ENCODE measurements at places on chromosomes 2 and 18. TPM values are rescaled to one million over a fixed set of nuclear protein-coding genes. Genes with fewer than 3 reads are reported as not detected.

Gene AKAIN1
- not detected for total RNA-seq

Gene MAPRE2
- total RNA-seq: 27.4 TPM

Gene CNRIP1
- total RNA-seq: 4.4 TPM

Gene ZSCAN30
- 19.0 TPM for total RNA-seq

Gene ALK
- 0.16 TPM for total RNA-seq

Gene DYNAP
- total RNA-seq: not detected

Gene NT5C1B
- total RNA-seq: not detected

Gene BOK
- total RNA-seq: 64.9 TPM

Gene ICA1L
- 4.9 TPM for total RNA-seq

Gene NAPG
- 33.2 TPM for total RNA-seq

Gene LDLRAD4
- 40.1 TPM for total RNA-seq

Gene ZNF24
- 55.6 TPM for total RNA-seq

Gene CRYBA2
- total RNA-seq: not detected

Gene LIMS3
- total RNA-seq: 3.2 TPM

GRCh38 chr18:45730832-45731575 is 7.0 kb downstream of the SLC14A1 start:
- DNase-seq: peak; percentile 89

- DNase-seq: no peak
These were observed 43.3 kb upstream of the LGALSL start for GRCh38 chr2:64410671-64411070.

- DNase-seq: peak; percentile 35
These were observed 22.2 kb downstream of the GALR1 start for GRCh38 chr18:77271576-77272481.

DNA sequence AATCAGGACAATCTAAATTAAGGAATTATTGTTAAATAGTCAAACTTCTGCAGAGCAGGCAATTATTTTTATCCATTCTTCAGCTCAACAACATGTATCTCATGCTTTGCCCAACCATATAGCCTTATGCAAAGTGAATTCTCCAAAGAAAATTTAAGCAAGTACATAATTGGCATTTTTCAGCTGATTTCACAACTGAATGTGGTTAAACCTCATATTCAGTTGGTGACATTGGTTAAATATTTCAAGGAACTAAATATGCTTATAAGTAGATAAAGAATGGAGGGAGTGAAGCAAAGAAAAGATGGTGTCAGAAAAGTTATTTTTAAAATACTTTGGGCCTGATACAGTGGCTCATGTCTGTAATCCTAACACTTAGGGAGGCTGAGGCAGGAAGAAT is 816.2 kb downstream of the NRXN1 start:
- DNase-seq: peak; percentile 8

DNA sequence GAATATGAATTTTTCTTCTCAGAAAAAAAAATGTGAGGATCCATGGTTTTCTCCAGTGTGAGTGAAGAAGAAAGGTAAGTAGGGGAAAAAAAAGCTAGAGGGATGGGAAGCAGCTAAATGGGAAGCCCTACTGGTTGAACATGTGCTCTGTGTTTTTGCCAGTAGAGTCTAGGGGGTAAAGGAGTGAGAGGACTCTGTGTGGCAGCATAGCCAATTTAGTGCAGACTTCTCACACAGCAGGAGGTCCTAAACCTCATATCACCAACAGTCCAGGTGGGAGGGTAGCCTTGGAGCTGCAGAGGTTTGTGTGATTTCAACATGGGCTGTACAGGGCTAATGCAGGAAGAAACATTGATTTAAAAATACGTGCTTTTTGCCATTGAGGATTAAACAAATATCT is 334.5 kb upstream of the SPHKAP start:
- no peak for DNase-seq

DNA sequence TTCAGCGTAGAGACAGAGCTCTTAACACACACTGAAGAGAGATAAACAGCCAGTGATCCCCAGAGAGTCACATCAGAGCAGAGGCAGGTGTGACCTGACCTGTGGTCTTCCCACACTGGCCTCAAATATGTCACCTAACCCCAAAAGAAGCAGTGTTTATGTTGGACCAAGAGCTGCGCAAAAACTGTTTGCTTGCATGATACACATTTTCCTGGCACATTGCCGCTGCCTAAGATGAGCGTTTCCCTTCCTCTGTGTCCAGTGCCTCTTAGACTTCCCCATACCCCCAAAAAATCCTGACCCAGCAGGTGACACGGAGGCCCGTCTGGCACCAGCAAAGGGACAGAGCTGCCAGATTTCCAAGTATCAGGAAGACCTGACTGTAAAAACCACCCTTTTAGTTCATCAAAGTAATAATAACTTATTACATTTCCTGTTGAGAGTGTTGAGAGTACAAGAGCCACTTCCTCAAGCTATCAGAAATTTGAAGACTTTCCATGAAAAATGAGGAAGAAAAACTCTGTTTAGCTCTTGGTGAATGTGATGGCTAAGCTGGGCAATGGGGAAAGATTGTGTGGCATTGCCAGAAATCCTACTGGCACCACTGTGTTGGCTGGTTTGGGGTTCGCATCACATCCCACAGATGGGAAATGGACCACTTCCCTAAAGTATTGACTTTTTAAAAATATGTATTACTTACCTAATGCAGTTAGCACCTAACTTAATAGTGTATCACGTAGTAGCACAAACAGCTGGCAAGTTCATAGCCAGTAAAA is 6.7 kb downstream of the TNFRSF11A start:
- DNase-seq: peak; percentile 76

DNA sequence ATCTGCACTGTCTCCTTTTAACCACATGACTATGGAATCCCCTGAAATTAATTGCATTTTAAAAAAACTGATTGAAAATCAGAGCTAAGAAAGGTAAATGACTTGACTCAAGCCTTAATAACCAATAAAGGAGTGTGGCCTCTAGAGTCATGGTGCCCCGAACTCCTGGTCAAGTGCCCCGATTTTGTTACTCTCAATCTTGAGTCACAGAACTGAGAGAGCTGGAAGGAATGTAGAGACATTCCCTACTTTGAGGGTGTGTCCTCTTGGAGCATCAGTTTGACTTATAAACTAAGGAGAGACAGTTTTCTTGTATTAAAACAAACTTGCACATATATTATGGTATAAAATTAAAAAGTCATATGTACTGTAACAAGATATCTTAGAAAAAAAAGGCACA is 2.4 kb downstream of the WDR43 start:
- peak; percentile 58 for DNase-seq

DNA sequence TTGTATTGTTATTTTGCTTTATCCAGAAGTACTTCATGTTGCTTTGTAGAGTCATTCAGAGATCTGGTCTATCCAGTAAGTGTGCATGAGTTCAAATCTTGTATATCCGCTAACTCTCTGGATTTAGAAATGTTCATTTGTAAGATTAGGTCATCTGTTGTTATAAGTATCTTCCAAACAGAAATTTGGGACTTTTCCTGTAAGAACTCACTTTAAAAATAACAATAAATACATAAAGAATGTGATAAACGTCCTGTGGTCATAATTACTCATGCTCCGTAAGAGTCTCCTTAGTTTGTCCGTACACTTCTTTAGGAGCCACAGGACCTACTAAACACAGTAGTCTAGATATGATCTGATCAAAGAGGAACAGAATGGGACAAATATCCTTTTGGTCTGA is 699.9 kb upstream of the SLC8A1 start:
- no peak for DNase-seq

DNA sequence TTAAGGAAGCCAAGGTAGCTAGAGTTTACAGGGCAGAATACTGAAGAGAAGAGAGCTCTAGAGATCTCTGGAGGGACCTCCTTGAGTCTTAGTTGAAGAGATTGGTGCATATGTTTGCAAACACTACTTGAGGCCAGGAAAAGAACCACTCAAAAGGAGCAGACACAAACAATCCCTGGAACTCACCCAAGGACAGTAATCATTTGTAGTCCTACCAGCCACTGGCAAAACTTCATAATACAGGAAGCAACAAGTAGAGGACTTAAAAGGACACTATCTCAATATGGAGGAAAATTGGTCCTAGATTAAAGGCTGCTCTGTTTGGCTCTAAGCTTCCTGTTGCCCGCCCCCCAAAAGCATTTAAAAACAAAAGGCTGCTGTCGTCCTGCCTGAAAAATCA is 46.9 kb upstream of the UBXN4 start:
- DNase-seq: no peak

GRCh38 chr2:239429473-239430350 is 28.9 kb upstream of the HDAC4 start:
- DNase-seq: no peak

- no peak for DNase-seq
These were observed 288.2 kb downstream of the IKZF2 start for GRCh38 chr2:212863185-212863588.

GRCh38 chr2:221229099-221229498 is 343.0 kb downstream of the EPHA4 start:
- no peak for DNase-seq

GRCh38 chr2:234825616-234826015 is 126.2 kb upstream of the SH3BP4 start:
- no peak for DNase-seq

GRCh38 chr2:17272652-17273525 is 245.4 kb downstream of the RAD51AP2 start:
- DNase-seq: no peak

DNA sequence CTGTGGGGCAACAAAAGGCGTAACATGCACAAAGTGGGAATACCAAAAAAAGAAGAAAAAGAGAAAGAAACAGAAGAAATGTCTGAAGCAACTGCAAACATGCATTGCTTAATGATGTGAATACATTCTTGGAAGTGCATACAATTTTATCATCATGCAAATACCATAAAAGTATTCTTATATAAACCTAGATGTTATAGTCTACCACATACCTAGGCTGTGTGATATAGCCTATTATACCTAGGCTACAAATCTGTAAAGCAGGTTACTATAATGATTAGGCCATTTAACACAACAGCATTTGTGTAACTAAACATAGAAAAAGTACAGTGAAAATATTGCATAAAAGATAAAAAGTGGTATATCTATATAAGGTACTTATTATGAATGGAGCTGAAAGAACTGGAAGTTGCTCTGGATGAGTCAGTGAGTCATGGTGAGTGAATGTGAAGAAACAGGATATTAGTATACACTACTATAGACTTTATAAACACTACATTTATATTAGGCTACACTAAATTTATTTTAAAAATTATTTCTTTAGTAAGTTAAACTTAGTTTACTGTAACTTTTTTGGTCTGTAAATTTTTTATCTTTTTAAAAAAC is 319.4 kb upstream of the KCNH7 start:
- peak; percentile 68 for DNase-seq

- no peak for DNase-seq
These were observed 356.0 kb downstream of the PTPRM start for GRCh38 chr18:7923105-7923504.

DNA sequence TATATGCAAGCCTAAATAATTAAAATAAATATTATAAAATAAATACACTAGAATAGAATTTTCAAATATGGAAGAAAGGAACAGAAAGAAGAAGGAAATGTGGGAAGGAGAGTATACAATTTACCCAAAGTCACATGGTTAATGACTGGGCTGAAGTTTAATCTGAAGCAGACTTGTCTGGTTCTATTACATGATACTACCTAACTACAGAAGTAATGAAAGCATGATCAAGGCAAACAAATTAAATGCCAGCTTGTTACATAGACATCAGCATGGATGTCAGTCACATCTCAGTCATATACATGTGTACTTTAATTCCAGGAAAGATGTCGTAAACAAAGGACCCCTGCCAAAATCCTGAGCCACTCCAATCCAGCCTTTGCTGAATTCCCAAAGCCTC is 1060.8 kb downstream of the CNTNAP5 start:
- no peak for DNase-seq

- peak; percentile 88 for DNase-seq
These were observed 315.1 kb downstream of the MTX2 start for GRCh38 chr2:176584333-176584732.

GRCh38 chr2:220157312-220157711 is 529.9 kb downstream of the SLC4A3 start:
- no peak for DNase-seq

- no peak for DNase-seq
These were observed 448.7 kb downstream of the ERBB4 start for GRCh38 chr2:212089873-212090272.

GRCh38 chr2:18380321-18380720 is 180.1 kb downstream of the RDH14 start:
- no peak for DNase-seq

- no peak for DNase-seq
These were observed 73.6 kb downstream of the FSHR start for GRCh38 chr2:49080681-49081080.

- no peak for DNase-seq
These were observed 62.8 kb upstream of the SLC38A11 start for GRCh38 chr2:165017966-165018596.

DNA sequence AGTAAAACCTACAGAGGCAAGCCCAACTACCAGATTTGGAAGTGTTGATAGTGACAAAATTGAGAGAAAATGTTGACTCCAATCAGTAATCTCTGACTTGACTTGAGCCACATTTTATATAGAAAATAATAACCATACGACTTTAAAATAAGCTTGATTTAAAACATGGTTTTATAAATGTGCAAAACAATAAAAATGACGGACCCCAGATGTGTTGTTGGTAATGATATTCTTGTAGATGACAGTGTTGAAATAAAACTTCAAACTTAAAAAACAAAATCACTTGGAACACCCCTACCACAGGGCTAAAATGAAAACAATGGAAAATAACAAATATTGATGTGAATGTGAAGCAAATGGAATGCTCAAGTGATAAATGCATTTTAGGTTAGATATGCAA is 188.1 kb downstream of the SRBD1 start:
- DNase-seq: no peak

DNA sequence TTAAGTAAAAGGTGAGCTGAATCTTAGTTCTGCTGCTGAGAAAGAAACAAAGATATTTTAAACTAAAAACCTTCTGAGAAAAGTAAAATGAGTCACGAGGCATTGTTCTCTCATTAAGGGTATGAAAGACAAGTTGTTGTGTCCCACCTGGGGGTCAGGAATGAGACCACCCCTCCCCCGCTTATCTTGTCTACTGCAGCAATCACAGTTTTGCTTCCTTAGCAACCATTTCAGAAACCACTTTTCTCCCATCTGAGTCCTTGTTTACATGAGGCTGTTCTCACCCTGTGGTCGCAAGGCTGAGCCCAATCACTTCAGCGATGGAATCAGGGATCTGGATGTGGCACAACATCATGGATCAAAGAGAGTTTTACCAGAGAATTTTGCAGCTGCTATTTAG is 377.6 kb upstream of the NETO1 start:
- no peak for DNase-seq

- peak; percentile 69 for DNase-seq
These were observed 41.9 kb upstream of the AAK1 start for GRCh38 chr2:69685321-69686048.

DNA sequence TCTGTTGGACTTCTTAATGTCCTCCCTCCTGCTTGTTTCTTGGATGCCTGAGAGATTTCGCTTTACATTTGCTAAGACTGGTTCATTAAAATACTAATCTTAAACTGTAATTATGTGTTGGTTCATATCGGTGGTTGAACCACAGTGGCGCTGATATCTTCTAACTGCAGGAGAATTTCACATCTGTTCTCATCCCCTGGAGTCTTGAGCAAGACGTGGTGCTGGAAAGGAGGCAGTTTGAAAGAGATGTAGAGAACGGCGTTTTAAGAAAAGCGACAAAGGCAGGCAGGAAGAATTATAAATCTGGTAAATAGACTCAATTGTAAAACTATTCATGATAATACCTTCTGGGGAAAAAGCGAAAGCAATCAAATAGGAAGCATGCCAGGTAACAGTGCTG is 79.5 kb downstream of the NXPH2 start:
- no peak for DNase-seq

- no peak for DNase-seq
These were observed 98.6 kb downstream of the AAK1 start for GRCh38 chr2:69544951-69545350.

Measured in astrocyte (in vitro differentiated cells and primary cell).